ENCODE measurements at places on chromosomes 2 and 18.
A peak's percentile ranks its signal among the peaks of the same experiment; 100 is the strongest.

DNA sequence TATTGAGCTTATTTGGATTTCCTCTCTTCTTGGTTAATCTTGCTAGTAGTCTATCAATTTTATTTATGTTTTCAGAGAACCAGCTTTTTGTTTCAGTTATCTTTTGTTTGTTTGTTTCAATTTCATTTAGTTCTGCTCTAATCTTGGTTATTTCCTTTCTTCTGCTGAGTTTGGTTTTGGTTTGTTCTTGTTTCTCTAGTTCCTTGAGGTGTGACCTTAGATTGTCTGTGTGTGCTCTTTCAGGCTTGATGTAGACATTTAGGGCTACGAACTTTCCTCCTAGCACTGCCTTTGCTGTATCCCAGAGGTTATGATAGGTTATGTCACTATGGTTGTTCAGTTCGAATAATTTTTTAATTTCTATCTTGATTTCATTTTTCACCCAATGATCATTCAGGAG, 141.6 kb downstream of the ZNF236 start:
- no peak for DNase-seq

DNA sequence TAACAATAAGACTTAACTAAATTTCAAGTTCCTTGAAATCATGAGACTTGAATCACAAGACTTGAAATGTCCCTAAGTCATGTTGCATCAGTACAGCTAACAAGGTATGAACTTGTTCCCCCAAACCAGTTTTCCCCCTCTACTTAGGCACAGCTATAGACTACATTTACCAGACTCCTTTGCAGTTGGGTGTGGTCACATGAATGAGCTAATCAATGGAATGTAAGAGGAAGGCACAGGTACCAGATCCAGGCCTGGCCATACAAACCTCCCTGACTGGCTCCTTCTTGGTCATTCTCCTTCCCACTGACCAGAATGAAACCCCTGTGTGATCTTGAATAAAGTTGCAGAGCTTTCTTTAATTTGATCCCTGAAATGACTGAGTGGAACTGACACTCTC, 77.8 kb downstream of the DNER start:
- DNase-seq, result no peak

DNA sequence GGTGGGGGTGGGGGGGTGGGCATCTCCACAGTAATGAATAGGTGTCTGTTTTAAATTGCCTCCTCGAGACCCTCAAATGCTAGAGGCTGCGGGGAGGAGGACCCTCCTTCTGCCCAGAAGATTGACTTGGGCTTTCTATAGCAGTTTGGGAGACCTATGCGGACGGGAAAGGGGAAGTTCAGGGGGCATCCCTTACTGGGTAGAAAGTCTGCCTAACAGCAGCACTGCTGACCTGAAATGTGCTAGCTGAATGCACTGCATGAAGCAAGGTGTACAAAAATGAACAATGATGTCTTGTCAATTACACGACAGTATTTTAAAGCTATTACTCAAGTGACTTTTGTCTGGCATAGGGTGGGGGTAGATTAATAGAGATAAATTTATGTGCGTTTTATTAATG, 2.5 kb downstream of the DCC start:
- DNase-seq, result no peak

DNA sequence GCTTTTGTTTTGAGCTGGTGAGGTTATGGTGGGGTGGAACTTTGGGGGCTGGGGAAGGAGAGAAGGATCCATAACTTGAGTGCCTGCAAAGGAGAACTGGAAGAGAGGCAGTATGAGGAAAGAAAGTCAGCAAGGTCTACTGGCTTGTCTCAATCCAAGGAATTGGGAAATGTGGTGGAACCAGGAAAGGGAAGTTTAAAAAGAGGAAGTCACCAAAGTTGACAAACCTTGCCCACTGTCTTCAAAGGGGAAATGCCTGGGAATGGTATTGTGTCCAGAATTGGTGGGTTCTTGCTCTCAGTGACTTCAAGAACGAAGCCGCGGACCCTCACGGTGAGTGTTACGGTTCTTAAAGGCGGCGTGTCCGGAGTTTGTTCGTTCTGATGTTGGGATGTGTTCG, 304.1 kb upstream of the FAM98A start:
- no peak for DNase-seq

- DNase-seq, result no peak
Measured at GRCh38 chr2:231270221-231271114, 72.0 kb downstream of the ARMC9 start.

DNA sequence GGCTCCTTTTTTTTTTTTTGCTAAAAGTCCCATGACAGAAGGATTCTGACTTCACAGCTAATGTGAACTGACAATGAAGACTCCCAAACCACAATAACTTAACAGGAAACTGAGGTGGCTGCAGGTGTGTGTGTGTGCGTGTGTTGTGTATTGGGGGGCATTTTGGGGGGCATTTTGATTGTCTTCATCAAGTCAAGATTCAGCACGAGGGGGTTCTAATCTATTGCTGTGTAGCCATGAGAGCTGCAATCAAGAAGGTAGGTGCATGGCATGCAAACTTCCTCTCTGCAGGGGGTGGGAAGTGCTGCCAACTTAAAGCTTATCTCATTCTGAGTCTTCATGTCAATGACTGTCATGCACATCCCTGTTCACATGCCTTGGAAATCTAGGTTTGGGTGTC, 25.2 kb downstream of the SPRED2 start:
- no peak for DNase-seq

DNA sequence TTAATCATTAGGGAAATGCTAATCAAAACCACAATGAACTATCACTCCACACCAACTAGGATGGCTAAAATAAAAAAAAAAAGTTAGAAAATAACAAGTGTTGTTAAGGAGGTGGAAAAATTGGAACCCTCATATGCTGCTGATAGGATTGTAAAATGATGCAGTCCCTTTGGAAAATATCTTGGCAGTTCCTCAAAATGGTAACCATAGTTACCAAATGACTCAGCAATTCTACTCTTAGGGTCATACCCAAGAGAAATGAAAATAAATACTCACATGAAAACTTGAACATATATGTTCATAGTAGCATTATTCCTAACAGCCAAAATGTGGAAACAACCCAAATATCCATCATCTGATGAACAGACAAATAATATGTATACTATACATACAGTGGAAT, 15.7 kb upstream of the ACVR2A start:
- DNase-seq, result peak; percentile 92

DNA sequence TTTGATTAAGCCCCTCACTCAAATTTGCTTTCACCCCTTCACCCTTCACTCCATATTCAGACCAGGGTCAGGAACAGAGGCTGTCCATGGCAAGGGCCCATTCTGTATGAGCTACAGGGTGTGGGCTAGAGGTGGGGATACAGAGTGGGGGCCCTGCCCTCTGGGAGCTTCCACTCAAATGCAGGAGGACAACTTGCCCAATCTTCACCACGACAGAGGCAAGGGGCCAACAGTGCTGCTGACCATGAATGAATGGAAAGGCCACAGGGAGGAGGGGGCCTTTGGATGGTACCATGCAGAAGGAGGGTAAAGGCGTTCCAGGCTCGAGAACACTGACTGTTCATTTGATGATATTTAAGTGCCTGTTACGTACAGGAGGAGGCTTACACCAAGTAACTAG, 22.8 kb downstream of the ADRA2B start:
- DNase-seq, result no peak

GRCh38 chr2:150917961-150918713, 343.5 kb downstream of the RBM43 start:
- no peak for DNase-seq

- DNase-seq, result no peak
Measured at GRCh38 chr2:232980683-232981082, 32.4 kb downstream of the NGEF start.

DNA sequence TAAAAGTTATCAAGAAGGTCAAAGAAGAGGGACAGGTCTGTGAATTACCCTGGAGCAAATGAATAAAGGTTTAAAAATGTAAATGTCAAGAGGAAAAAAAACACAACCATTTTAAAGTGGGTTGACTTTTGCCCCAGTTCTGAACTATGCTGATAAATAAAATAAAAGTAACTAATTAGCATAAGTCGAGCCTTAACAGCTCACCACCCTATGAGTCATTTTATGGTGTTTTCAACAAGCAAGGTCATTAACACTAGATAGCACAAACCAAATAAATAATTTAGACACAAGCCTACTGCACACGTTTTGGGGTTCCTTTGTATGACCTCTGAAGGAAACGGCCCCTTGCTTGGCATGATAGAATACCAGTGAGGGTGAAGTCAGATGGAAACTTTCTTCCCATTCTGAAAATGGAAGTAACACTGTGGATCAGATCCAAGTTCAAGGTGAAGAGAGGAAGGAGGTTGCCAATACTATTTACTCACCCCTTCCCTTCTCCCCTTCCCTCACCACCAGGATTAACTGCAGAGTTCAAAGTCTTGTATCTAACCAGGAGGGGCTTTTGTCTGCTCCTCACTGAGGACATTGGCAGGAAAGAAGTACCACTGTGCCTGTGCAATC, 380.0 kb upstream of the ACVR2A start:
- no peak for DNase-seq

DNA sequence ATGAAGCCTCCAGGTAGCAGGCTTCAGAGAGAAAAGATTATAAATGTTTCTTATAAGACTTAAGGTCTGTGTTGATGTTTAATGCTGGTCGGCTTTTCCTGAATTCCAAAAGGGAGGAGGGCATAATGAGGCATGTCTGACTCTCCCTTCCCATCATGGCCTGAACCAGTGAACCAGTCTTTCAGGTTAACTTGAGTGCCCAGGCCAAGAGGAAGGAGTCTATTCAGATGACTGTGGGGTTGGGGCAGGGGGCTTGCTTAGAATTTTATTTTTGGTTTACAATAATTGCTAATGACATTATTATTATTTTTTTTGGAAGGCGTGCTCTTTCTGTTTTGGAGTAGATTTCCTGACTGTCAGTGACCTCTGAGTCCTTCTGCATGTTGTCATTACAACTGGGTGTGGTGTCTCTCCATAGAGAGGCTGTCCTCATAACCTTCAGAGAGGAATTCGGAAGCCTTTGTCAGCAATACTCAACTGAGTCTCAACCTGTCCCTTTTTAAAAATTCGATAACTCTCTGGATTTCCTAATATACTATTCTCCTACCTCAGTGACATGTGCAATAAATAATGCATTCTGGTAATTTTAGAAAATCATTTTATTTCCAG, 275.1 kb upstream of the CXCR4 start:
- DNase-seq, result no peak

DNA sequence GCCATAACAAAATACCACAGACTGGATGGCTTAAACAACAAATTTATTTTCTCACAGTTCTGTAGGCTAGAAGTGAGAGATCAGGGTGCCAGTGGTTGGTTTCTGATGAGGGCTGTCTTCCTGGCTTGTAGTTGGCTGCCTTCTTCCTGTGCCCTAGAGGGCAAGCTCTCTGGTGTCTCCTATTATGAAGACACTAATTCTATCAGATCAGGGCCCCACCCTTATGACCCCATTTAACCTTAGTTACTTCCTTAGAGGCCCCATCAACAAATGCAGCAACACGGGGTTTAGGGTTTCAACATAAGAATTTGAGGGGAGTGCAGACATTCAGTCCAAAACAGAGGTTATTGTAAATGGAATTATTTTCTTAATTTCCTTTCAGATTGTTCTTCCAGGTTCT, 22.9 kb downstream of the CYP27A1 start:
- DNase-seq, result no peak

GRCh38 chr2:67923696-67924095, 139.1 kb downstream of the C1D start:
- peak; percentile 10 for DNase-seq

DNA sequence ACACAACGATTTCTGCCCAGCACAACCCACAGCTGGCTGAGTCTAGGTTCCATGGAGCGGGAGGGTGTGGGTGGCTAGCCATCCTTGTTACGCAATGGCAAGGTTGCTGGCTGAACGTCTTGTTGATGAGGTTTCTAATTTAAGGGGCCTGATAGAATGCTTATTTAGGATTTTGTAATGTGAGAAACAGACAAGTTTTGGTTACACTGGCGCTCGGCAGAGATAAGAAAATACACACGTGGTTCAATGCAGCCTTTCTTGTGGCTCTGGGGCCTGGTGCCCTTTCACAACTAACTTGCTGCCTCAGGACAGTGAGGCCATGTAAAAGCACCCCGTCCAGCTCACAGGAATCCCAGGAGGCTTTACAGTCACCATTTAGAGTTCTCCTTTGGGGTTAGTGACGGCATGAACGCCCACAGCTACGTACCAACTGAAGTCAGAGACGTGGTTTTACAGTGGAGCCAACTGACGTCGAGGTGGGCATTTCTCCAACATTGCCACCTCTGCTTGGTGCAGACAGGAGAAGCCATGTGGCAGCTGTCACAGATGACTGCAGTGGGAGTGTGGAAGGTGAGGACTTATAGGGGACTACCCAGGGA, 29.7 kb upstream of the PIEZO2 start:
- peak; percentile 64 for DNase-seq

DNA sequence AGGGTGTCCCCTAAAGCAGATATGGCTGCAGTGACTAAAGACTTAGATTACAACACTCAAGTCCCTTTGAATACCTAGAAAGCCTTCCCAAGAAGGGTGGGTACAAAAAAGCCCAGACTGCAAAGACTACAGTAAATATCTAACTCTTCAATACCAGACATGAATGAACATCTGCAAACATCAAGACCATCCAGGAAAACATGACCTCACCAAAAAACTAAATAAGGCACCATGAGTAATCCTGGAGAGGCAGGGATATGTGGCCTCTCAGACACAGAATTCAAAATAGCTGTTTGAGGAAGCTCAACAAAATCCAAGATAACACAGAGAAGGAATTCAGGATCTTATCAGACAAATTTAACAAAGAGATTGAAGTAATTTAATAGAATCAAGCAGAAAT, 138.2 kb upstream of the OTOS start:
- no peak for DNase-seq

DNA sequence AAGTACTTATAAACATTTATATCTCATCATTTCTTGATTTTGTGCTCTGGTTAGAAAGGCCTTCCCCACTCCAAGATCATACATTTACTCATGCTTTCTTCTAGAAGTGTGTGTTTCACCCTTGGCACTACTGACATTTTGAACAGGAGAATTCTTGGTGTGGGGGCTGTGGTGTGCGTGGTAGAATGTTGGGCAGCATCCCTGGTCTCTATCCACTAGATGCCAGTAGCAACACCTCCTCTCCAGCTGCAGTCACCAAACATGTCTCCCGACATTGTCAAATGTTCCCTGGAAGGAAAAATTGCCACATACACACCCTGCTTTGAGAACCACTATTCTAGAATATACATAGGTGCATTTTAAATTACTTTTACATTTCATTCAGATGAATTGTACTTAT, 8.7 kb upstream of the TGIF1 start:
- DNase-seq, result peak; percentile 65

DNA sequence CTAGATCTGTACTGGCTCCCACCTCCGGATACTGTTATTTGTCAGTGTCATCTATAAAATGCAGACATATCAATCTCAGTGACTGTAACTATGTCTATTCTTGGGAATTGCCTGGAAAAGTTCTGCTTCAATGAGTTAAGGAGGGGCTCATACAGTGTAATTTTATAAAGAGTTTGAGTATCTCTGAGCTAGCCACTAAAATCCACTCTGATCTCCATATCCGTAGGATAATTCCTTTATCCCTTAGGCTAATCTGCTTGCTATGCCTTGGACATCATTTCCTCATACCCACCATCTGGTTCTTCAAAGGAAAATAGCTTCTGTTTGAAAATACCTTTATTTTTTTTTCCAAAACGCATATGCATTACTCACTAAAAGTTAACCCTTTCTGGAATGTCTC, 863.2 kb downstream of the SUCLG1 start:
- DNase-seq, result no peak
